KBM-7 (cell line): ENCODE measurements at places on chromosomes 16 and 17.

- DNase-seq, result peak; percentile 29
Measured at GRCh38 chr16:5633845-5634440, 536.3 kb upstream of the EEF2KMT start.

- no peak for DNase-seq
Measured at GRCh38 chr17:41535764-41536481, 7.8 kb upstream of the KRT19 start.

GRCh38 chr16:89599451-89599858 lies 14.0 kb upstream of the DPEP1 start:
- DNase-seq, result peak; percentile 67

- no peak for DNase-seq
Measured at GRCh38 chr17:66240630-66241029, 11.4 kb upstream of the APOH start.

- DNase-seq, result peak; percentile 54
Measured at GRCh38 chr17:82228842-82229697, at the start of gene SLC16A3. SLC16A3 (plus strand) TSS chr17:82229042; CDS start chr17:82236009, 6,967 bp downstream.

DNA sequence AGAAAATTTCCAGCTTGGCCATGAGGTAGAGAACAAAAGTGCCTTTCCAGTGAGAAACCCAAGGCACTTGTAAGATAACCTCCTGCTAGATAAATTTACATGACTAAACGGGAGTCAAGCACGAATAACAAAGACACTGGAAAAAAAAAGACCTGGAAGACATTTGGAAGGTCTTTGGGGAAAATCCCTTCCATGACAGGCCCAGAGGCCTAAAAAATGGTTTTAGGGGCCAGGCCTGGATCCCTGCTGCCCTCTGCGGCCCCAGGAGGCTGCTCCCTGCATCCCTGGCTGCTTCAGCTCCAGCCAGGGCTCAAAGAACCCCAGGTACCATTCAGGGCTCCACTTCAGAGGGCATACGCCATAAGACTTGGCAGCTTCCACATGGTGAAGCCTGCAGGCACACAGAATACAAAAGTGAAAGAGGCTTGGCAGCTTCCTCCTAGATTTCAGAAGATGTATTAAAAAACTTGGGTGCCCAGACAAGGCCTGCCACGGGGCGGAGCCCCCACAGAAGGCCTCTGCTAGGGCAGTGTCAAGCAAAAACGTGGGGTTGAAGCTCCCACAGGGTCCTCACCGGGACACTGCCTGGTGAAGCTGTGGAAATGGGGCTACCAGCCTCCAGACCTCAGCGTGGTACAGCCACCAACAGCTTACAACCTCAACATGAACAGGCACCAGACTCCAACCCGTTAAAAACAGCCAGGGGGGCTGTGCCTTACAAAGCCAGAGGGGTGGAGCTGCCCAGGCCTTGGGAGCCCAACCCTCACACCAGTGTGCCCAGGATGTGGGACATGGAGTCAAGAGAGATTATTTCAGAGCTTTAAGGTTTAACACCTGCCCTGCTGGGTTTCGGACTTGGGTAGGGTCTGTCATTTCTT lies 77.1 kb downstream of the SDK2 start:
- no peak for DNase-seq
